ENCODE measurements at places on chromosomes 4 and X. TPM values are rescaled to one million over a fixed set of nuclear protein-coding genes. Genes with fewer than 3 reads are reported as not detected.

GRCh38 chrX:138908577-138908976, 197.1 kb upstream of the FGF13 start:
- DNase-seq = no peak

GRCh38 chrX:31449081-31449480, 377.2 kb upstream of the FTHL17 start:
- no peak for DNase-seq

DCAF8L2 gene
- total RNA-seq = not detected

DNA sequence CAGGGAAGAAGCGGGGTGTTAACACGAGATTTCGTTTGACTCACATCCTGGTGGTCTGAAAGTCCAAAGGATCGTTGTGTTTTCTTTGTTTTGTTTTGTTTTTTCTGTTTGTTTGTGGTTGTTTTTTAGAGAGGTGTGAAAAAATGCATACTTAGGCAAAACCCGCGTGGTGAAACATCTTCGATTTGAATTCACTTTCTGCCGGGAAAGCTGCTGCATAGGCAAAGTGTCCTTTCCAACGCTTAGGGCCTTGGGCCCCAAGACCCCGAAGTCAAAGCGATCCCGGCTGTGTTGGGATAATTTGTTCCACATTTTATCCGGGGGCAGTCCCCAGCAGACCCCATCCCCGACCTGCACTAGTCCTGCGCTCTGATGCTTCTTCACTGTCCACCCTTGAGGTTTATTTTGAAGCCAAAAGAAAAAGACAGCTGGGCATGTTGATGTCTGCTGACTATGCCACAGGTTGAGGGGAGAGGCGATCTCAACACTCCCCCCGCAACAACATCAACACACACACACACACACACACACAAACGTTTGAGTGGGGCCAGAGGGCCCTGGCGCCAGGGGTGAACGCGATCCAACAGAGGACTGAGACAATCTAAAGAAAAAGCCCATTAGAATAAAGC, 2.0 kb downstream of the MSX1 start:
- DNase-seq = no peak

ARSJ gene
- under 0.01 TPM for total RNA-seq

MAOB gene
- under 0.01 TPM for total RNA-seq

GRCh38 chrX:135185795-135186443, 14.7 kb upstream of the CT55 start:
- DNase-seq = peak; percentile 5

- no peak for DNase-seq
These were observed 67.3 kb upstream of the LHFPL1 start for GRCh38 chrX:112746812-112747595.

DNA sequence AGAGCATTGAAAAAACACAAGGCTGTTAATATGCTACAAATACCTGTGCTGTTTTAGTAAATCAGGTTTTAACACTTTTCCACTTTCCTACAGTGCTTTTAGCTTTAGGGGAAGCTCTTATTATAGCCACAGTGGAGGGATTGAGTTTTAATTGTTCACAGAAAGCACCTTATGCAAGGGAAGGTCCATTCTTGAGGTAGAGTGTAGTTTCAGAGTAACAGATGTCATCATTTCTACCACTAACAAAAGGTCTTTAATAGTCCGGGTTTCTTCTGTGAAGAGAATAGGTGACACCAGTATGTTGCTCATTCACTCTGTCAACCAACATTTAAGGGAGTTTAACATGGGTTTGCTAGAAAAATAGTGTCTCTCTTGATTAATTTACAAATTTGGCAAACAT, 104.4 kb downstream of the STIM2 start:
- DNase-seq = no peak

DNA sequence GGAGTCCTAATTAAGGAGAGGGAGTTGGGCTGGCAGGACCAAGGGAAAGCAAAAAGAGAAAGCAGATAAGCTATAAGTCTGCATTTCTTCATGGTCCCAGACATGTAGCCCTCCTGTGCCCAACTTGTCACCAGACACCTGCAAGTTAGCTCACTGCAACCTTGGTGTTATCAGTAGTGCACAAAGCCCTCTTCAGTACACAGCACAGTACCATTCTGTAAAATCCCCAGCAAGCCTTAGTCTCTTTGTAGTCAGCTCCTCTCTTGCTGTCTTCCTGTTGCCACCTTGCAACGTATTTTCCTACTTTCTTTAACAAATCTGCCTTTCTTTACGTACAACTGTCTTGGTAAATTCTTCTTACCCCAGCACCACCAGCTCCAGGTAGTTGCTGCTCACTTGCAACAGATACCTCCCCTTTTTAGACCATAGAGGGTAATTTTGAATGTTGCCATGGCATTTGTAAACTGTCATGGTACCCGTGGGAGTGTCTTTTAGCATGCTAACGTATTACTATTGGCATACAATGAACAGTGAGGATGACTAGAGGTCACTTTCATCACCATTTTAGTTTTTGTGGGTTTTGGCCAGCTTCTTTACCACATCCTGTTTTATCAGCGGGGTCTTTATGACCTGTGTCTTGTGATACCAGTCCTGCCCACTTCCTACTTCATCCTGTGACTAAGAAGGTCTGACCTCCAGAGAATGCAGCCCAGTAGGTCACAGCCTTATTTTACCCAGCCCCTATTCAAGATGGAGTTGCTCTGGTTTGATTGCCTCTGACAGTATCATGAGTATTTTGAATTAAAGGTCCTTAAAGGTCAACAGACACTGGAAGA, 28.3 kb upstream of the AP1S2 start:
- peak; percentile 7 for DNase-seq

DNA sequence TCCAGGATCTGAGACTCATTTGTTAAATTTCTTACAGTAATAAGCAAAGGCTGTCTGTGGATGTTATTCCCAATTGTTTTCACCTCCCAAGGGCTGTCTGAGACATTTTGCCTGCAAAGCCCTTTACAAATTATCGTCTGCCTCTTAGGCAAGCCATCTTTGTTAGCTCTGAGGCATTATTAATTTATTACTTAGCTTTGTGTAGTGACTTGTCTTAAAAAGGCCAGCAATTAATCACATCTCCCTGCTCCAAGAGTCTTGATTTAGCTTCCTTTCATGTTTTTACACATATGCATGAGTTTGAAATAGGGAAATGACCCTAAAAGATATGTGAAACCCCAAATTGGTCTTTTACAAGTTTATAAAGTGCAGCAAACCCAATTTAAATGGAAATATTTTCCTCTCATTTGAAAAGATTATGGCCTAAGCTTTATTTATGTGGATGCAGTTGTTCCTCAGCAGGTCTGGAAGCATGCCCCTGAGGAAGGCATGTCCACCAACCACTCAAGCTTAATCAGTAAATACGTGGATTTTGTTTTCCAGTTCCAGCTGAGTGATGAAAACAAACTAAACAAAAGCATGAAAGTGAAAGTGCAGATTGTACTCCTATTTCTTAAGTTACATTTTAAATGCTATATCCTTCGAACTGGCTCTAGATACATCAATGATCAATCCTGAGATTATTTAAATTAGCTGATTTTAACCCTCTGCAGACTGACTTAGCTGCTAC, 173.6 kb upstream of the LNX1 start:
- DNase-seq = no peak

NLRP2B gene
- total RNA-seq = not detected

TCEAL5 gene
- total RNA-seq = 0.27 TPM

DNA sequence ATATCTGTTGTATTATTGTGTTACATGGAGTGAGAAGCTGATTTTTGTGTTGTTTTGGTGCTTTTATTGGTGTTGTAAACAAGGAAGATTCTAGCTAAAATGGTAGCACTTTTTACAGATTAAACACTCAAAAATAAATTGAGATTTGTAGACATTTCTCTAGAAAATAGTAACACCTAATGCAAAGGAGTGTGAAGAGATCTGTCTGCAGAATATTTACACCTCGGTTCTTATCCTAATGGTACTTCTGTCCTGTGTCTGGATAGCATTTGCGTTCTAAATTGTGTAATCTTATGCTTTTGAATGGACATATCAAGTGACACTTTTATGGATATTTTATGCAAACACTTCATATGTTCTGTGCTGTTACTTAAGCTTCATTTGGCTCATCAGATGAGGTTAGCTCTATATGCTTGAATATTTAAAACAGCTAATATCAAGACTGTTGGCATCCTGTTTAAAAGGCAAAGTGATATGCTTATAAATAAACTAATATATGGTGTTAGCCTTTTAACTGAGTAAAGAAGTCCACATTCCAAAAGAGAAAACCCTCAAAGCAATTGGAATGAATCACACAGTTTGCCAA, 6.0 kb downstream of the PCDH7 start:
- DNase-seq = no peak

DNA sequence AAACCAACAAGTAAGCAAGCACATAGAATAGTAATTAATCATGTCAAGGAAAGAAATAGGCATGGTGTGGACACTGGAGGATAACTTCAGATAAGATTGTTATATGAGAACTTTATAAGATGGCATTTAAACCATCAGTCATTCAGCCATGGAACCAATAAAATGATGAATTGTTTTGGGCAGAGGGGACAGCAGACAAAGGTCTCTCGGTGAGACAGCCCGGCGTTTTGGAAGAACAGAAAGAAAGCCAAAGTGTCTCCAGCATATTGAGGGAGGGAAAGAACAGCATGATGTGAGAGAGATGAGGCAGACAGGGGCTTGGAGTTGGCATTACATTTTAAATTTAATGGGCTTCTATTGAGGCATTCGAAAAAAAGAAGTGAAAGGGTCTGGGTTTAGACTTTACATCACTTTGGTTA, 883 bp upstream of the PPM1K start:
- no peak for DNase-seq

GRCh38 chr4:156109943-156110900, 156.6 kb upstream of the CTSO start:
- no peak for DNase-seq

GPR34 gene
- total RNA-seq = under 0.01 TPM

- no peak for DNase-seq
These were observed 243.2 kb upstream of the POF1B start for GRCh38 chrX:85622635-85623034.

DNA sequence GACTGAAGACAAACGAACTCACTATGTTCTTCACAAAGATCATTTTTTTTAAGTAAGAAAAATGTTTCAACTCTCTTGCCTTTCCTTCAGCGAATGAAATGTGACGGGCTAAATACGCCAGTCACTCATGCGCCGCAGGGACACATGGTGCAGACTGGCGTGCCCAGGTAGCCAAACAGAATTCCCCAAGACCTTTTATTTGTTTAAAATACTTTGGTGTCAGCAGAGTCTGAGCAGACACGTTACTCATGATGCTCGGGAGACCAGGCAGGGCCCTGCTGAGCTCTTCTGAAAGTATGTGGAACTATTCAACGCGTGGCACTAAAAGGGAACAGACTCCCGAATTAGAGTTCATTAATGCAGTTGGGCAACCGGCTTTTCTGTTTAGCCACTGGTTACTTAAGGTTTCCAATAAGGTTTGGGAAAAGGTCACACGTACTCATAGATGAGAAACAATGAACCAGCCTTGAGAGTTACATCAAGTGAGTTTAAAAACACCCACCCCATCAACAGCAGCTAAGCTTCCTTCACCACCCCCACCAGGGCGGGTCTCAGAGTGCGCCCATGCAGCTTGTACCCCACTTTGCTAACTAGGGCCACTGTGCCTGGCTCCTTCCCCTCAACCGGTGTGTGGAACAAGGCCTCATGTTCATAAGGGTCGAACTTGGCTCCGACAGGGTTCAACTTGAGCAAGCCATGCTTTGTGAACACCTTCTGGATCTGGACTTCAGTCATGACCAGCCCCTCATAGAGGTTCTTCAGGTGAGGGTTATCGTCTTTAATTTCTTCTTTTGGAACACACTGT, 7.3 kb downstream of the GRPEL1 start:
- no peak for DNase-seq

Measured in hematopoietic multipotent progenitor cell (in vitro differentiated cells).